Activated T-cell treated with anti-CD3 and anti-CD28 coated beads, Interleukin-2, amount 50 U/mL, for 1 hour (primary cell): ENCODE measurements at places on chromosomes 6 and 20.
A peak's percentile ranks its signal among the peaks of the same experiment; 100 is the strongest.

DNA sequence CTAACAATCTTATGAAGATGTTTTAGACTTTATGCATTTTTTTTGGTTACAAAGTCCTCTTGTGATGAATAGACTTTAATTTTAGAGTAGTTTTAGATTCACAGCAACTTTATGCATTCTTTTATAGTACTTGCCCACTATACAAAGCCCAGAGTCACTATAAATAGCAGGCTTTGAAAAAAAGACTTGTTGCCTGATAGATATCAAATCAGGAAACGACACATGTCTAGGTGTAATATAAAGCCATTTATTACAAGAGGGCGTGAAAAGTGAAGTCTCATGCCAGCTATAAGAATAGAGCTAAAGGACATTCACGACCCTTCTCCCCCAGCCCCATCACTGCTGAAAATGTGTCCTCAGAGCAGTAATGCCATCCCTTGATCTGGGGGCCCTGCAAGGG lies 78.0 kb upstream of the MRPS10 start:
- DNase-seq, result no peak

DNA sequence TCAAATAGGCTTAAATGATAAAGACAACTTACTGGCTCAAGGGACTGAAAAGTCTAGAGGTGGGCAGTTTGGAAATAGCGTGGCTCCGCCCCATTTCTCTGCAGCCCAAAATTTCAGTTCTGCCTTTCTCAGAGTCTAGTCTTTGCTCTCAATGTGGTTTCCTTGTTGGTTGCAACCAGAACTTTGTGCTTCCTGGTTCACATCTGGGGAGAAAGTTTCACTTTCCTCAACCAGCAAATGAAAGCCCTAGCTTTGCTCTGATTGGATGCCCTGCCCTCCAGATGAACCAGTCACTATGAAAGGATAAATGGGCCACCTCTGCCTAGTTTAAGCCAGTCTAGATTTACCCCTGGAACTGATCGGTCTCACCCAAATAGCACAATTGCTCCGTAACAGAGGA lies 14.9 kb downstream of the SYCP2L start:
- no peak for DNase-seq

DNA sequence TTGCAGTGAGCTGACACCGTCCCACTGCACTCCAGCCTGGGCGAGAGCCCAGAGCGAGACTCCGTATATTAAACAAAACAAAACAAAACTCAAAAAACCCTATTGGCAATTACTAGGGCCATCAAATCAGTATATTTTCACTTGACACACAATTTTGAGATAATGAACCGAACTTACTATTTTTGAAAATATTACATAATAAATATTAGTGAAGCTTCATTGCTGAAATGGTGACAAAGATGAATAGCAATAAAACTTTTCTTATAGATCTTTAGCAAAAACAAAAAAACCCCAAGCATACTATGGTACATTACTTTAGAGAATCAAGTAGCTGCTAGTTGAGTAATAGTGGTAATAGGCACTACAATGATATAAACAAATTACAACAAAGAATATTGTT lies 113.0 kb downstream of the ATG5 start:
- no peak for DNase-seq

GRCh38 chr20:49444553-49444990 lies 37.9 kb downstream of the KCNB1 start:
- no peak for DNase-seq

- DNase-seq, result no peak
These were observed 35.2 kb upstream of the ZSCAN23 start for GRCh38 chr6:28478518-28478917.

- DNase-seq, result no peak
These were observed 52.7 kb downstream of the SOD2 start for GRCh38 chr6:159640322-159640721.

DNA sequence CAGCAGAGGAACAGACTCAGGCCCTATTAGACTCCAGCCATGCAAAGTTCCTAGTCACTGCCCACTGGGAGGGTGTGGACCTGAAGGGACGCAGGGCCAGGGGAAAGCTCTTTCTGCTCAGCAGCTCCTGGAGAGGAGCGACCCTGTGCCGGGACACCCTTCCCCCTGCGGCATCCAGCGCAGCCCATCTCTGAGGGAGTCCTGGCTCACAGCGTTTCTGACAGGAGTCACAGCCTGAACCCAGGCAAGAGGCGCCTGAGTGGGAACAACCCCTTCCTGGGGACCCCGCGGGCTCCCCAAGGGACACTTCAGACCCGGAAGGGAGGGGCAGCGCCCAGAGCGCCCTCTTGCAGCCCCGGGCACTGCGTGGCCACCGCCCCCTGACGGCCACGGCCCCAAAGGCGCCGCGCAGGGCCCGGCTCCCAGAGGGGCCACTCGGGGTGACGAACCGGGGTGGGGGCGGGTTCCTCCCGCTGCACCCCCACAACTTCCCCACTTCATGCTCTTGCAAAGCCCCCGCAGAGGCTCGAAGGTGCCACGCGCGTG lies 862 bp downstream of the UCKL1 start:
- DNase-seq, result peak; percentile 60

DNA sequence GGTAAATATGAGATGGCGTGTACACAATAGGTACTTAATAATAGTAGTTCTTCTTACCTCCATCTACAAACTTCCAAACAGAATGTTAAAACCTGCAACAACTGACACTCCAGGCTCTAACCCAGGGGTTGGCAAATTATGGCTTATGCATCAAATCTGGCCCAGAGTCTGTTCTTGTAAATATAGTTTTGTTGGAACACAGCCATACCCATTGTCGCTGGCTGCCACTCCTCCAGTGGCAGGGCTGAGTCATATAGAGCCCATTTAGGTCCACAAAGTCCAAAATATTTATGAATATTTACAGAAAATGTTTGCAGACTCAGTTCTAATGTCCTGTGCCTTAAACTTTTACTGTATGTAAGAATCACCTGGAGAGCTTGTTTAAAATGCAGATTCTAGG lies 69.9 kb upstream of the BTBD3 start:
- DNase-seq, result no peak

DNA sequence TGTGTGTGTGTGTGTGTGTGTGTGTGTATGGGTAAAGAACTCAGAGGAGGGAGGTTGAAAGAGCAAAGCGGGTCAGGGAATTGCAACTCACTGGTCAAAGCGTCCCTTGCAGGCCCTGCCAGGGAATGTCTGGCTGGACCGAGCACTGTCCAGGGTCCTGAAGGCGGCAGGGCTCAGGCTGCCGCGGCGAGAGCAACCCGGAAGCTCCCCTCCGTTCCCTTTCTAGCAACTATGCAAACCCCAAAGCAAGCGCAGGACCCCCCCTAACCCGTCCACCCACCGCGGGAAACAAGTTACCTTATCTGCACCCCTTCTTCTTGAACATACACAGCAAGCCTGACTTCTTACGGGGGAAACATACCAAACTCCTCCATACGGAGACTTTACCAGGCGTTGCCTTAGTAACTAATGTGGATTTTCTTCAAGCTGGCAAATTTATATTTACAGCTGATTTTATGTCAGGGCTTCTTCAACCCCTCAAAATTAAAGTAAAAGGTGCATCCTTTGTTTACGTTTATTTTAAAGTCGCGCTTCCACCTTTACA lies 538 bp upstream of the GRM1 start:
- DNase-seq, result peak; percentile 30

GRCh38 chr6:139019722-139020121 lies 8.8 kb upstream of the ABRACL start:
- no peak for DNase-seq
